Activated CD8-positive, alpha-beta memory T cell treated with anti-CD3 and anti-CD28 coated beads, Interleukin-2, amount 50 U/mL, for 48 hours (primary cell): ENCODE measurements at places on chromosomes 3 and 15.

DNA sequence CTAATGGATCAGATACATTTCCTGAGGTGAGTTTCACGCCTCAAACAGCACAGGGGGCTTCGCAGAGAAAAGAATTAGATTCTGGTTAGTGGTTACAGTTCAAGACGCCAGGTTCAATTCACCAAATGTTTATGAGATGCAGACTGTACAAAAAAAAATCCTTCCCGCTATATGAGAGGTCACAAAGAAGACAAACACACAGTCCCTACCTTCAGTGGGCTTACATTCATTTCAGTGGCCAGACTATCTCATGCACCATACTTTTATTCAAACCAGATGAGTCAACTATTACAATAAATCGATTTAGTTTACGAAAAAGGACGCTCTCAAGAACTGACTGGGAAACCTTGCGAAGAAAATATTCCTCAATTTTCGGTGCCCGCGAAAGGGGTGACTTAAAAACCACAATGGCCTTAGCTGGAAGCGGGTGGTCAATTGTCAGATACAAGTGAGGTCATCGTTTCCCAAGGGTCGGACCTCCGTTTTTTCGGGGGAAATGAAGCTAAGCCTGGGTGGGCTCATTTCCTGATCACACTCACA lies 695 bp downstream of the METTL6 start:
- DNase-seq: no peak

DNA sequence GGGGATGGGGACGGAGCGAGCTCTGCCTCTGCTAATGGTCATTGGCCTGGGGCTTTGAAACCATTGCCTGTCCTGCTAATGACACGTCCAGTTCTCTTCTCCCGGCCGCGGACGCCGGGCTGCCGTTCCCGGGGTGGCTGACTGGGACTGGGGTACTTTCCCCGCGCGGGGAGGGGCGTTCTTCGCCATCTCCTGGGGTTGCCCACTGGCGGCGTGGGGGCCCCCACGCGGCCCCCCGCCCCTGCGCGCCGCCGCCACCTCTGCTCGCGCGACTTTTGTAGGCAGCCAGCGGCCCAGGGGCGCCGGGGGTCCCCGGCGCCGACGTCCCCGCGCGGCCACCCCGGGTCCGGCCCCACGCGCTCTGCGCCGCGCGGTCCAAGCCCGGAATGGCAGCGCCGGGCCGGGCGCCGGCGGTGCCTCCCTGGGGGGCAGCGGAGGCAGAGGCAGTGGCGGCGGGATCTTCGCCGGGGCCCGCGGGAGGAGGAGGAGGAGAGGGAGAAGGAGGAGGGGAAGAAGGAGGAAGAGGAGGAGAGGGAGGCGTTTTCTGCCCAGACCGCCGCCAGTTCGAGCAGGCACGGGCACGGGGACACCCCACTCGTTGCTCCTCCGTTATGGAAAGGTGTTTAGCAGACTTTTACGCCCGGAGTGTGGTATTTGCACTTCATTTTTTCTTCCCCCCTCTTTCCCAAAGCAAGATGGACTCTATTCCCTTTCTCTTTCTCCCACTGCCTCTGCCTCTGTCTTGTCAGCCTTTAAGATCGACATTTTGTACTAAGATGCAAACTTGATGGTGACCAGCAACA lies 2.3 kb downstream of the BBX start:
- DNase-seq: peak; percentile 72

DNA sequence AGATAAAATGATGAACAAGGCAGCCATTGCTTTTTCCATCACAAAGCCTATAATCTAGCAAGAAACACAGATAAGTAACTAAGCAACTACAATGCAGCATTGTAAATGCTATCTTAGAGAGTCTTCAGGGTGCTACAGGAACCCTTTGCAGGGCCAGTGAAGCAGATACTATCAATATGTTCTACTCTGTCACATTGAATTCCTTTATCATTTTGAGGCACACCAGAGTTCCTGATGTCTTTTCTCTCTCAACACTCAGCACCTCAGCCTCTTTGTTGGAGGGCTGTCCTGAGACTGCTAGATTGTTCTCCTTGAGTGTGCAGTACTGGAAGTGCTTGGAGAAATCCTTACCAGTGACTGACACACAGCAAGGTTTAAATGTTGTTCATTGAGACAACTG lies 107.4 kb upstream of the MRPL3 start:
- no peak for DNase-seq

DNA sequence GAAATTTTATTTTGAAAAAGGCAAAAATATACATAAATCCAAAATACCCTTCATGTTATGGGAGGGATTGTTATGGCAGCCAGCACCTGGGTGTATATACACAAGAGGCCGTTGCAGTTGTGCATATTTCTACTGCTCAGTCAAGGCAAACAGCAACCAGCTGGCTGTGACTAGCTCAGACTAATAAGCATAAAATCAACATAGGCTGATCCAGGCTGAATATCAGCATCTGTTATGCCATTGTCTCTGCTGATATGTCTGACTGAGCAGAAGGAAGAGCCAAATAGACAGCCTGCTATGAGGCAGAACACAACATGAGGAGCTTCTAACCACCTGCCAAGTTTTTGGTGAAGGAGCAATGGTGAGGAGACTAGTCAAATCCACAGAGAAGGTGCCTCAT lies 457.5 kb upstream of the ALCAM start:
- DNase-seq: no peak

- DNase-seq: no peak
Observed at GRCh38 chr15:97482521-97482920, 478.0 kb upstream of the ARRDC4 start.

DNA sequence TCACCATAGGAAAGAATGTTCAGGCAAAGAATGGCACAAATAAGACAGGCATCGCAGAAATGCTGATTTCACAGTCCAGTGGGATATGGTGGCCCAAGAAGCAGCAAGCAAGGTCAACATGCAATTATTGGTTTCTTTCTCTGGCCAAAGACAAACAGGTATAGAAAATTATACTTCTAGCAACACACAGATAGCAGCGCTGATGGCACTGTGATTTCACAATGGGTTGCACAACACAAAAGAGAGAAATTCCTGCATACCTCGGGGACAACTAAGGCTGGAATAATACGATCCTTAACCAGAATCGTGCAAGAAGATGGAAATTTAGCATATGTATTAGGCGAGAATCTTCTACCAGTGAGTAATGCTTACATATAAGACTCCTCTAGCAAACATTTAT lies 76.3 kb upstream of the NR2F2 start:
- no peak for DNase-seq

GRCh38 chr15:74995182-74995778 lies at the start of gene SCAMP5:
Gene SCAMP5, plus strand, starts transcription at chr15:74995563. Its CDS starts 16,277 bp downstream, at chr15:75011840.
- peak; percentile 99 for DNase-seq

- DNase-seq: peak; percentile 40
Observed at GRCh38 chr3:46393554-46394434, 13.1 kb downstream of the CCR5AS start.

- DNase-seq: no peak
Observed at GRCh38 chr3:42256135-42256819, 9.7 kb downstream of the CCK start.

DNA sequence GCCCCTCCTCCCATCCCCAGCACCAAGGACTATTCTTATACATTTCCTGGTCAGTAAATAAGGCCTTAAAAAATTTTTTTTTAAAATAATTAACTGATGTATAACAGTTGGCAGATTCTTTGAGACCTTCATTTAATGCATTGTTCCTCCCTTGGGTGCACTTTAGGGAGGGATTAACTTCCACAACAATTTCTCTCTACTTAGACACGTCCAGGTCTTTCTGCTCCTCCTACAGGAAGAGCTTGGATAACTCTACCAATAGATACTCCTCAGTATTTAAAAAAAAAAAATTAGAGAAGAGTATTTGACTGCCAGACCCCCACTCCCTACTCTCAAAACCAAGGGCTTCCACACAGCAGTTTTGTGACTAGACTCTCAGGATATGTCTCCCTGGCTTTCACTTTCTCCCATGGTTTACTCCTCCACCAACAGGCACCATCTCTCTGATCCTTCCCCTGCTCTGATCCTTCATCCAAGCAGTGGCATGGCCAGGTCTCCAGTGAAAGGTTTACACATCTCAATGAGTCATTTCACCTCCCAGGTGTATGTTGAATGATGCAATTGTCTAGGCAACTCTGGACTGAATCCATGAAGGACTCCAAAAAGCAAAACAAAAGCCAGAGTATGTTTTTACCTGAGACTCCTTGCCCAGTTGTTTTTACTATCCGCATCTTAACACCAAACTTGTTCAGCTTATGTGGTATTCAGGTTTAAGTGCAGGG lies 7.4 kb downstream of the ZIC4 start:
- no peak for DNase-seq

- DNase-seq: no peak
Observed at GRCh38 chr3:42841332-42841731, 32.1 kb downstream of the ACKR2 start.

- peak; percentile 75 for DNase-seq
Observed at GRCh38 chr3:112013058-112013783, 14.5 kb downstream of the TAGLN3 start.

DNA sequence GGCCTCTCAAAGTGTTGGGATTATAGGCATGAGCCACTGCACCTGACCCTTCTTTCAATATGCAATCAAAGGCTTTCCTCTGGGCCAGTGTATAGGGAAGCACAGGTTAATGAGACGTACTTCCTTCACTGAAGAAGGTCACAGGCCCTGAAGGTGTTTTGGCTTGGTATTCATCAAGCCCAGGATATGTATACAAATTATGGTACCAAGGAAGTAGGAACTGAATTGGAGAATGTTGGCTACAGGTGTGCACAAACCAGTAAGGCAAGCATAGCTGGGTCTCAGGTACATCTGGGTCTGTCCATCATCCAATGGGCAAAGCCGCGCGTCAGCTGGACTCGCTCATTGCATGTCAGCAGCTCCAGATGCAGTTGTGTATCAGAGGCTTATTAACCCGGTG lies 237.9 kb downstream of the ADAMTS17 start:
- DNase-seq: peak; percentile 8

DNA sequence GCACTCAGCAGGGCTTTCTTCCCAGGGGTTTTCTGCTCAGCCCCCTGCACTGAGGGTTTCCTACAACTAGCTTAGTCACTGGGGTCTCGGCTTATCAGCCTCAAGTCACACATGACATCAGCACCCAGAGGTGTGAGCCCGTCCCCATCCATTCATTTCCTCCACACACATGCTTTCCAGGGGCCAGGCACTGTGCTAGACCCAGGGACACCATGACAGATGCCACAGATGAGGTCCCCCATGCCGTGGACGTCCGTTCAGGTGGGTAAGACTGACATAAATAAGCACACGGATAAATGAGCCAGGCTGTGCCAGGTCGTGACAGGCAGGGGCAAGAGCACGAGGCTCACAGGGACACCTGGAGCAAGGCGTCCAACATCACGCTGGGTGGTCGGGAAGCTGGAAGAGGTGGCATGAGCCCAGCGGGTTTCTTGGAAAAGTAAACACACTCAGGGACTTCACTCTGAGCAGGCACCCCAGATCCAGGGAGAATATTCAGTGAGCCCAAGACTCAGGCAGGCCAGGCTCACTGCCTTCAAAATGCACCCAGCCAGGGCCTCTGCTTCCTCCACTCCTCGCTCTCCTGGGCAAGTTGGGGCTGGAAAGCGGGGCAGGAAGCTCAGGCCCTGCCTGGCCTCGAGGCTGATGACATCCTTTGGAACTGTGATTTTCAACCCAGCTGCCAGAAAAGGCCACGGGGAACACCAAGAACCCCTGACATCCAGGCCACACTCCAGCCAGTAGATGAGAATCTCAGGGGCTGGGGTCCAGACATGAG lies 139.3 kb downstream of the CHSY1 start:
- no peak for DNase-seq

GRCh38 chr3:150462108-150462507 lies 54.0 kb downstream of the TSC22D2 start:
- no peak for DNase-seq

DNA sequence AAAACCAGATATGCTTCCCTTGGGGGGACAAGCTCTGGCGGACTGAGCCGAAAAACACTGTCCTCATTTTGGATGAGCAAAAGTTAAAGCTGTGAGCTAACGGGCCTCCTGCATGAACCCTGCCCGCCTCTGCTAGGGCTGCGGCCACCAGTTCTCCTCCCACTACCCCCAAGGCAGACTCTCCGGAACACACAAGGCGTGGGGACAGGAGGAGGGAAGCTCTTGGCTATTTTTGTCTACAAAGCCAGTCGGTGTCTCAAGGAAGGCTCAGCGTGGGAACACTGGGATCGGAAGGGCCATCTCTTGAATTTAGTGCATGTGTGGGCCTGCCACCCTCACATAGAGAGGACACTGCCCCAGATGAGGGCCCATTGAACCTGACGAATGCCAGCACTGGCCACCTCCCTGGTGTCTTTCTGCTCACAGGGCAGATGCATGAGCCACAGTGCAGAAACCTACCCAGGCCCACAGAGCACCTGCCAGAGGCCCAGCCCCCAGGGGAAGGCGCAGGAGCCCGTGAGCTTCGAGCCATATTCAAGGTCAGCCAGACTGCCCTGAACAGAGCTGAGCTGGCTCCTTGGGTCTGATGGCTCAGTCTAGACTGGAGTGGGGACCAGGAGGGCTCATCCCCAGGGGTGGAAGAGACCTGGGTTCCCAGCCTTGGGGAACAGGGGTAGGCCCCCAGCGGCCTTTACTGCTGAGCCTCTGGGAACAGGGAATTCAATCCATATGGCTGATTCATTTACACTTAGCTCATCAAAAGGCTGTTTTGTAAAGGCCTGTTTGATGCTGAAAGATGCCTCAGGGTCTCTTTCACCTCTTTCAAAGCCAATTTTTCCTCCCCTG lies 38.3 kb downstream of the HCN4 start:
- DNase-seq: no peak

- DNase-seq: no peak
Observed at GRCh38 chr3:150082898-150083654, 112.4 kb upstream of the PFN2 start.

DNA sequence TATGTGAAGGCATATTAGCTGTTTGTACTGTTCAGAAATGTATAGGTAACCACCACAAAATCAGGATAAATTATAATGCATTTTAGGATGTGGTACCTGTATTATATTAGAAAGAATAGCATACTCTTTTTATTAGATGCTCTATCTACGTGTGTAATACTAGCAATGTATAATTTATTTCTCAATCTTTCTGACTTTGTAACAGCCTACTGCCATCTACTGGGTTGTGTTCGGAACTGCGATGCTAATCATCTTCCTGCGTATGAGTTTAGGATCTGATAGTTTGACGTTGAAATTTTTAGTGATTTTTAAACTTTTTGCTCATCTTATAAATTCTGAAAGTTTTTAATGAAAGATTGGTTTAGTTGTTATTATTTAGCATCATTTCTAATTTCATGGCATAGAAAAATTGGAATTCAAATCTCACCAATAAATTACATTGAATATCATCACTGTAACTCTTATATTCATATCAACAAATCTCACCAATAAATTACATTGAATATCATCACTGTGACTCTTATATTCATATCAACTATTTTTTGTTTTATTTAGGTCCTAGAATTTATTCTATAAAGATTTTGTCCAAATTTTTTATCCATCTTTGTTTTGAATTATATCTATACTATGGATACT lies 322.7 kb upstream of the ZNF717 start:
- no peak for DNase-seq

DNA sequence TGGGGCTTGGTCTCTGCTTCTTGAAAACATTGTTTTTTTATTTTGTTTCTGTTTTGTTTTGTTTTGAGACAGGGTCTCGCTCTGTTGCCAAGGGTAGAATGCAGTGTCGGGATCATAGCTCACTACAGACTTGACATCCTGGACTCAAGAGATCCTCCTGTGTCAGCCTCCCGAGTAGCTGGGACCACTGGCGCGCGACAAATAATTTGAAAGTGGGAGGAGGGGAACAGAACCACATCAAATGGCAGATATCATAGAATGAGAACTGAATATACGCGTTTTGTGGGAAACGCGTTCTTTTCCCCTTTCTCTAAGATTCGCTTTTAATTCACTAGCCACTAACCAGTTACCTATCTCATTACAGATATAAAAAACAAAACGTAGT lies 641 bp upstream of the VPS13C start:
- DNase-seq: no peak

- DNase-seq: no peak
Observed at GRCh38 chr3:142481196-142481595, 33.4 kb upstream of the XRN1 start.
